ENCODE measurements at places on chromosomes 1 and 21. TPM values are rescaled to one million over a fixed set of nuclear protein-coding genes. Genes with fewer than 3 reads are reported as not detected.

PRDM16 gene
- total RNA-seq = 0.32 TPM

FOXD3 gene
- not detected for total RNA-seq

NHLH1 gene
- total RNA-seq = 0.12 TPM

CLIC6 gene
- total RNA-seq = 0.12 TPM

COL24A1 gene
- total RNA-seq = 12.0 TPM

ZNF593OS gene
- total RNA-seq = not detected

ADAM30 gene
- not detected for total RNA-seq

COA7 gene
- total RNA-seq = 19.5 TPM

BCAS2 gene
- 23.9 TPM for total RNA-seq

ANGPTL7 gene
- 0.12 TPM for total RNA-seq

S100A7 gene
- total RNA-seq = not detected

DOP1B gene
- total RNA-seq = 16.5 TPM

CENPF gene
- 6.8 TPM for total RNA-seq

IL20 gene
- total RNA-seq = not detected

PDC gene
- total RNA-seq = not detected

CYP4A22 gene
- total RNA-seq = not detected

PLCH2 gene
- 0.65 TPM for total RNA-seq

LRRC38 gene
- under 0.01 TPM for total RNA-seq

KMO gene
- 0.49 TPM for total RNA-seq

DNAH14 gene
- total RNA-seq = 21.3 TPM

Data from hair follicle dermal papilla cell (primary cell).